ENCODE measurements at places on chromosomes 2 and 18. TPM values are rescaled to one million over a fixed set of nuclear protein-coding genes. Genes with fewer than 3 reads are reported as not detected.

DNA sequence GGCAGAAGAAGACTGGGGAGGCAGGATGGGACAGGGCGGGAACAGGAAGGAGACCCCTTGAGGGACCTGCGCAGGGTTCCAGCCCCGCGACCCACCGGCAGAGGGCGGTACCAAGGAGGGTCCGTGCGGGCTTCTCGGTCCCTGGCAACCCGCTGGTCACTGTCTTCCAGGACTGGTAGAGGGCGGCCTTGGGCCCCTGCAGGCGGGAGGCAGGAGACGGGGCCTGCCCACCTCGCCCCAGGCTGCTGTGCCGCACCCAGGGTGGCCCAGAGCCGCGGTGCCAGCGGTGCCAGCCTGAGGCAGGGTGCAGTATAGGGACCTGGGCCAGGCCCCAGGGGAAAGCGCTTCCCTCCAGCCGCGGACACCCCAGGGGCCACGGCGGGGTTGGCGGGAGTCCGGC lies 34.5 kb downstream of the NEURL3 start:
- no peak for DNase-seq

DNA sequence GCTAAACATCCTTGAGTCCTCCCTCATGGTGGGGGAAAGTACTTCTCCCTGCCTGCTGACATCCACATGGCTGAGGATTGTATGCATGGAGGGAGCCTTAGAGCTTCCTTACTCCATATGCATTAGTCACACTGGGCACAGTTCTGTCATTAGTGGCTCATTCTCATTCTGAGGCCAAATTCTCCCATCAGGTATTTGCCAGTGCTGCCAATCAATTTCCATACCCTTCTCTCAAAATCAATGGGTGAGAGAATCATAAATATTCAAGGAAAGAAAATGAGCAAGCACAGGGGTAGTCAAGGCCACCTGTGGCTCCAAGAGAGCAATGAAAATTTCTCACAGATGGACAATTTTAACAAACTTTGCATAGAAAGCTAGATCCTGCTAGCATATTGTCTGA lies 422.6 kb upstream of the SETBP1 start:
- DNase-seq, result no peak

GRCh38 chr2:235021752-235022151 lies 69.9 kb downstream of the SH3BP4 start:
- no peak for DNase-seq

DNA sequence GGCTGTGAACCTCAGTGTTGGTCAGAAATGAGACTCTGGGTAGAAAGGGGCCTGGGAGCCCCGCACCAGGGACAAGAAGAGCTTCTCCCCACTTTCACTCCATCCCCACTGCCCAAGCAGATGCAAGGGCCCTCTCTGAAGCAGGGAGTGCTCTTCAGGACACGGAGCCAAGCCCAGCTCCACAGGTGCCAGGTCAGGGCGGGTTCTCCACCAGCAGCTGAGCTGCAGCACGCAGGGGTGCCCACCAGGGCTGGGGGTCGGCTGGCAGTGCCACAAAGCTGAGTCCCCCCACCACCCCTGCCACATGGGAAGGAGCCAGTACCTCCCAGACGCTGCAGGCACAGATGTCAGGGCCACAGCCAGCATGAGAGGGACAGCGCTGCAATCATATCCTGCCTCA lies 106.2 kb downstream of the INHBB start:
- DNase-seq, result no peak

- no peak for DNase-seq
Measured at GRCh38 chr2:226079196-226079595, 679.7 kb downstream of the NYAP2 start.

- DNase-seq, result no peak
Measured at GRCh38 chr2:136322428-136322827, 204.5 kb upstream of the CXCR4 start.

GRCh38 chr2:1886405-1886992 lies 142.2 kb upstream of the PXDN start:
- DNase-seq, result peak; percentile 52

- DNase-seq, result peak; percentile 59
Measured at GRCh38 chr18:24397131-24397693, 412 bp downstream of the OSBPL1A start.

DNA sequence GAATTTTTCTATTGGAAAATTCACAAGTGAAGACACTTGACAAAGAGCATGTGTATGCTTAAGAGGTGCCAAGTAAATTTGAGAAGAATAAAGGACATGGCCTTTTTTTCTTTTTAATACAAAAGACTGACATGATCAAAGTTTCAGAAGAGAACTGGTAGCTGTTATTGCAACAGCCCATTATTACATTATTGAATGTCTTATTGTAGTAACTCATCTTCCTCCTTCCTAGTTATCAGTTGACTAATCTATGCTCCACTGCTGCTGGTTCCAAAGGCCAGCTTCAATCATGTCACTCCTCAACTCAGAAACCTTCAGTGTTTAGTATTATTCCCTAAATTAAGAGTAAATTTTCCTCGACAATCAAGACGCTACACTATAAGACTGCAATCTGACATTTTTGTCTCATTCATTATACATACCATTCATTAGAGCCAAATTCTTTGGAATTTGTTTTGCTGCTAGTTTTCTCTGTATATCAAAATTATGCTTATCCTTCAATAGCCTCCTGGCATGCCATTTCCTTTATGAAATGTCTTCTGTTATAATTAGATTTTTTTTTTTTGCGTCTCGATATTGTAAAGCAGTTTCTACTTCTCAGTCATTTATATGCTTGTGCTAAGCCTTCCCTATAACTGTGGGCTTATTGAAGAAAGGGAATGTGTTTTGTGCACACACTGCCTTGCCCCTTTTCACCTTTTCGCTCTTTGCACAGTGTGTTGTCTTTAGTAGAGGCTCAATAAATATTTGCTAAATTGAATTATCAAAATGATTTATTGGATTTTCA lies 27.9 kb downstream of the ITGA4 start:
- DNase-seq, result no peak

DNA sequence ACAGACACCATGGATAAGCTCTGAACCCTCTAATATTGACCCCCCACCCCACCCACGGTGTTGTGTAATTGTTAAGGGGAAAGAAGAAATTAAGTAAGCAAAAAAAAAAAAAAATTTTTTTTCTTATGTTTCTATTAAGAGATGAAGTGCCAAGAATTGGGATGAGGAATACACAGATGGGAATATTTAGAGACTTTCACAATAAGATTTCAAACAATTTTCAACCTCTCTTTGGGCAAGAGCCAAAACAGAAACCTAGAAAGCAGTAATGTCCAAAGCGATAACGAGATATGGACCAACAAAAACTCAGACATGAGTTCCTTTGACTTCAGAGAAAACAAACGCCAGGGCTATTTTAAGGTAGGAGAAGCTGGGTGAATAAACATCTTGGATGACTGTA lies 14.4 kb downstream of the PIEZO2 start:
- no peak for DNase-seq

- no peak for DNase-seq
Measured at GRCh38 chr2:7009207-7009911, 92.1 kb downstream of the RNF144A start.

- no peak for DNase-seq
Measured at GRCh38 chr2:158999458-158999857, 31.0 kb downstream of the TANC1 start.

DNA sequence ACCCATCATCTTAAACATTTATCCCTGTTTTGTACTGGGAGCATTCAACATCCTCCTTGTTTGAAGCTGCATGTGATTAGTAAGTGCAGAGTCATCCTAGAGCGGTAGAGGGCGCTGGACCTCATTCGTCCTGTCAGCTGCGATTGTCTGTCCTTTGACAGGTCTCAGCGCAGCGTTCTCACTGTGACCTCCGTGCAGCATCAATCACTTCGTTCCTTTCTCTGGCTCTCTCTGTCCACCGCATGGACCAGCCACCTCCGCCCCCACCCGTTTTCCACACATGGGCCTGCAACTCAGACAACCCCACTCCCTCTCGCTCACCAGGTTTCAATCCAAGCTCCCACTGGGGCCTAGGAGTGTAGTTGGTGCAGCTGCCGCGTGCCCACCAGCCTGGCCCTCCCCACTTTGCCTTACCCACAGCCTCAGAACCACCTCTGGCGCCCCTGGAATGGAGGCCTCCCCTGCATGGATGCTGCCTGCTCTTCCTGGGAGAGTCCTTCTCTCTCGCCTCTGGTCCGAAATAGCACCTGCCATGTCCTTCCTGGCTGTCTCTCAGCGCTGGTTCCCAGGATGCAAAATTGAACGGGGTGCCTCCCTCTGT lies 90.5 kb downstream of the NDUFA10 start:
- peak; percentile 65 for DNase-seq

DNA sequence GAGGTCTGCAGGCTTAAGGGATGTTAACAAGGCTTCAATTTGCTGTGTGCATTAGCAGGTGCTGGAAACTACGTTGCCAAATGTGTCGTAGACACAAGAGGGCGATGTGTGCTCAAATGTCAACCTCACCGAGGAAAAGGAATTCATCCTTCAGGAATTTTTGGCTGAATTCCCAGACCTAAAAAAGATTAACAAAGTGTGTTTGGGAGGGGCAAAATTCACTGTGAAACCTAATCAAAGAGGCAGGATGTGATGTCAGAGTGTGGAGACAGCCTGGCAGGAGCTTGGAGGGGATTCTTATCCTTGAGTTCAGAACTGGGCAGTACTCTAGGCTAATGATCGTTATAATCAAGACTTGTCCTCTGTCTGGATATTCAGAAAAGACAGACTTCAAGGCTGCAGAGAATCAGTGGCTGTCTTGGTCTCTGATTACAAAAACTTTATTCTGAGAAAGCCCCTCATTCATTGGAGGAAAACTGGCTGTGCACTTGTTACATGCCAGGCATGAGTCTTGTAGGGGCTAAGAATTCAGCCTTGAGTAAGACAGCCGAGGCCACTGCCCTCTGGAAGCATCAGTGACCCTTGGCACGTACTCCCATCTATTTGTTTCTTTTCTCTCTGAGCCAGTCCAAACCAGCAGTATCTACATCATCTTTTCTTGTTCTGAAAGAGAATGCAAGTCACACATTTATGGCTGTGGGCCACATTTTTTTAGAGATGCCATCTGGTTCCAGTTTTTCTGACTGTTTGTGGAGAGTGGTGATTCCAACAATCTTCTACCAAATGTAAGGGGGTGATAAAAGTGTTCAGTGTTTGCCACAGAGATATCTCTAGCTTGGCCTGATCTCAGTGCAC lies 18.7 kb upstream of the SCYGR1 start:
- peak; percentile 51 for DNase-seq

DNA sequence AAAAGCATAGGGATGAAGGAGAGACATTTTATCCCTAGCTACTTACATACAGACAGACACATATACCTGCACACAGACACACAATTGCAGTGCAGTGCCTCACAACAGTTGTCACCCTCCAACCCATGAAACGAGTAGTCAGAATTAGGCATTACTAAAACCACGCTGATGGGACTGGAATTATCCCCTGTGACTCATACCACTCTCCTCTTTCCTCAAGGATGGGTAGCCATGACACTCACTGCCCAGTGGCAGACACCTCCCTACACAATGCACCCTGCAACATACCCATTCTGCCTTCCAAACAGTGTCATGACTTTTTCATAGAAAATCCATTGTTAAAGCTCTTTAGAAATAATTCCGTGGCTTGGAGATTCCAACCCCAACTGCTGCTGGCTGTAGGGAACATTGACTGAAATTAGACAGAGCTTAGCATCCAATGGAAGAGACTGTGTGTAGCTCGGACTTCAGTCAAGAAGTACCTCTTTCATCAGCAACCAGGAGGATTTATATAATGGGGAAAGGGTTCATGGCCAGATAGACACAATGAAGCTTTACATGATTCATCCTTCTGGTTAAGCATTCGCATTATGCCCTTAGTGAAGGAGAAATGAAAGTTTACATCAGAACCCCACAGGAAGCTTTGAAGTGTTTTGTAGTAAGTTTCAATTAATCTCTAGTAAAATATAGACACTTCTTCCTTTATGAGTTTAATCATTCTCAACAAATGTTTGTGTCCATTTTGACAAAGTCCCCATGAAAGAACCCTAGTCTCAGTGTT lies 155.2 kb downstream of the FBXO15 start:
- no peak for DNase-seq

GRCh38 chr2:18381386-18381785 lies 179.1 kb downstream of the RDH14 start:
- DNase-seq, result no peak

- no peak for DNase-seq
Measured at GRCh38 chr2:218802386-218802994, 20.5 kb downstream of the CYP27A1 start.

- no peak for DNase-seq
Measured at GRCh38 chr2:82994151-82994550, 1464.9 kb downstream of the SUCLG1 start.

- no peak for DNase-seq
Measured at GRCh38 chr2:196725882-196726281, 73.6 kb downstream of the GTF3C3 start.

- no peak for DNase-seq
Measured at GRCh38 chr18:52678034-52678433, 338.0 kb downstream of the DCC start.

DNA sequence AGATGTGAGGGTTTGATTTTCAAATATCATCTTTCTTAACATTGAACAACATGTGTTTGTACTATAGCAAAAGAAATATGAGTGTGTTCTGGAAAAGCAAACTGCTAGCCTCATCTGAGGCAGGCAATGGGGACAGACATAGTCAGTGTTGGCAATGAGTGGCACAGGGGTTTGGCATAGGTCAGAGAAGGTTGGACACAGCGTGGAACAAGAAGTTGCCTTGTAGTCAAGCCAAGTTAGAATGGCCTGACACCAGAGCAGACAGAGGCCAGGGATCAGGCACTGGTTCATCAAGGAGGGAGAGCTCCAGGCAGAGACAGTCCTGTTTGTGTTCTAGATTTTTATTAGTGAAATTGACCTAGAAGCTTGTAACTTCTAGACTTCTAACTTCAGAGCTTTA lies 100.8 kb upstream of the TANK start:
- DNase-seq, result no peak

DNA sequence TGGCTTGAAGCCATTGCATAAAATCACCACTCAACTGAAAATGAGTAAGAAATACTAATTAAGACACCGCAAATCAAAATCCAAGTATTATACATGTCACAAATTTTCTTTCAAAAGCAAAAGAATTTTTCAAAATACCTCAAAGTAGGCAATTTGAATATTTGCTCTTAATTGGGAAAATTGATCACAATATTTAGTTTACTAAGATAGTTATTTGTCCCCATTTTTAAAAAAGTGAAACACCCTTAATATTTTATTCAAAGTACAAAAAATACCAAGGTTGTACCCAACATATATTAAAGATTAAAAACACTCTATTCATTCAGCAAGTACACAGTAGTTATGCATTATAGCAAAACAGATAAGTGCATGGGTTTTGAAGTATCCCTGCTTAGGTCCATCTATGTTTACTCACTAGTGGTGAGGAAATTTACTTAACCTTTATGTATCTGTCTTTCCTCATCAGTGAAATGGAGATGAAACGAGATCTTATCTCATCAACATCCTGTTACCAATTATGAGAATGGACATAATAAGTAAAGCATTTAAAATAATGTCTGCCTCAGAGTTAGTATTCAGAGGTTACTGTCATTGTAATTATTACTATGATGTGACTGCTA lies 35.1 kb downstream of the VPS54 start:
- DNase-seq, result no peak

- no peak for DNase-seq
Measured at GRCh38 chr18:62778976-62779869, 63.9 kb downstream of the PHLPP1 start.

TANC1 gene
- 4.1 TPM for total RNA-seq

CEP76 gene
- 24.5 TPM for total RNA-seq

DLGAP1 gene
- total RNA-seq, result 57.1 TPM

CIB4 gene
- total RNA-seq, result not detected

SERPINB12 gene
- total RNA-seq, result not detected

ERFE gene
- 0.82 TPM for total RNA-seq

ABI2 gene
- total RNA-seq, result 147 TPM
